ENCODE measurements at places on chromosomes 13 and 19. TPM values are rescaled to one million over a fixed set of nuclear protein-coding genes. Genes with fewer than 3 reads are reported as not detected.

ACP7 gene
- total RNA-seq = not detected

U2AF2 gene
- total RNA-seq = 394 TPM

VSTM2B gene
- total RNA-seq = not detected

SIAH3 gene
- not detected for total RNA-seq

ZNF440 gene
- total RNA-seq = 7.4 TPM

GPC6 gene
- total RNA-seq = not detected

JOSD2 gene
- total RNA-seq = 44.0 TPM

SELENOV gene
- total RNA-seq = not detected

- no peak for DNase-seq
These were observed 25.3 kb downstream of the RAP2A start for GRCh38 chr13:97459215-97459777.

DNA sequence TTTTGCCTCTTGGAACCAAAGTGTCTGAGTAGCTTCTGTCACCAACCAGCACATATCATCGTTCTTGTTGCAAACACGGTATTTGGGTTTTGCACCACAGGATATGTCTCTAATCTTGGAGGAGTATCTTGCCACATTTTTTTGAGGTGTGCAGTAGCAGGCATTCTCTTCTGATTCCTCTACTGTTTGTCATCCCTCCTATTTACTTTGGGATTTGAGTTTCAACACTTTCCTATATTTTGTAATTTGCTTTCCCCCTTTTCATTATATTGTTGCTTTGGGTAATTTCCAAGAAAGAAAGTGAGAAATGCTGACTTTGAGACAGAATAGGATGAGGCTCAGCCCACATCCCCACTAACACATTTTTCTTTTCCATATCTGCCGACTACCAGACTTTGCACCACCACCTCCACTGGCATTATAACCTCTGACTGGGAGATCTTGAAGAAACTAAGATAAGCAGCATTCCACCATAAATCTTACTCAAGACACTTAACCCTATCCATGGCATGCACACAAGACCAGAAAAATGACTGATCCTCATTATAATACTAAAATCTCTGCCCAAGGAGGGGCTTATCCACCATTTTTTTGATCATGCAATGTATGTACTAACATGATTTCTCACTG, 12.0 kb upstream of the DZIP1 start:
- peak; percentile 18 for DNase-seq

- no peak for DNase-seq
These were observed 1095.4 kb upstream of the PCDH20 start for GRCh38 chr13:62510906-62511655.

- DNase-seq = peak; percentile 58
These were observed 36.6 kb downstream of the MUC16 start for GRCh38 chr19:8973501-8974091.

DNA sequence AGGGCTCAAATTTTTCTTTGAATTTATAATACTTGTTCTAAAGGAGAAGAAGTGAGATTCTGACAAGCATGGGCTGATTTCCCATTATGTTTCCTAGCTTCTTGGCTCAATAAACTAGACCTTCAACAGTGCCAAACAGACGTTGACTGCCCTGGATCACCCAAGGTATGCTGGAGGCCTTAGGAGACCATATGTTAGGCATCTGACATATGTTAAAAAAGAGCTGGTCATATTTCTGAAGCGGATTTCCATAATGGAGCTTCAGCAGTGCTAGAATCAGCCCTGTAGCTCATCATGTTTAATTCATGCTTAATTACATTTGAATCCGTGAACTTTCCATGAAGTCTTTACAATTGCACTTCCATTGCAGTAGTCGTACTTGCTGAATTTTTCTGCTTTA, 653.3 kb downstream of the DIAPH3 start:
- no peak for DNase-seq

DNA sequence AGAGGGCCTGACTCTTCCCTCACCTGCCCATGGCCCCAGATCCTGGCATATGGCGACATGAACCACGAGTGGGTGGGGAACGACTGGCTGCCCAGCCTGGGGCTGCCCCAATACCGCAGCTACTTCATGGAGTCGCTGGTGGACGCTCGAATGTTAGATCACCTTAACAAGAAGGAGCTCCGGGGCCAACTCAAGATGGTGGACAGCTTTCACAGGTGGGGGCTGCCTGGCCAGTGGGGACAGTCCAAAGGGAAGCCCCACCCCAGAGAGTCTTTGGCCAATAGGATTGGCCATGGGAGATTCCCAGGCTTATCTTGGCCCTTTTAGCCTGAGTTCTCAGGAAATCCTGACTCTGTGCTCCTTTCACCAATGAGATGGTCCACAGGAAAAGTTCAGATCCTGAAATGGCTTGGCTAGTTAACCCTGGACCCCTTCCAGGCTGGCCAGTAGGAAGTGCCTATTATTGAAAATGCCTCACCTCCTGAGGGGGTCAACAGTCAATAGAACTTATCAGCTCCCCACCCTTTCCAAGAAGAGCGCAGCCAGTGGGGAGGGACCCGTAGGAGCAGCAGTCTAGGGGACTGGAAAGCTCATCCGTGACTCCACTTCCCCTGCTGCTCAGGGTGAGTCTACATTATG, 7.0 kb downstream of the HRC start:
- no peak for DNase-seq

DNA sequence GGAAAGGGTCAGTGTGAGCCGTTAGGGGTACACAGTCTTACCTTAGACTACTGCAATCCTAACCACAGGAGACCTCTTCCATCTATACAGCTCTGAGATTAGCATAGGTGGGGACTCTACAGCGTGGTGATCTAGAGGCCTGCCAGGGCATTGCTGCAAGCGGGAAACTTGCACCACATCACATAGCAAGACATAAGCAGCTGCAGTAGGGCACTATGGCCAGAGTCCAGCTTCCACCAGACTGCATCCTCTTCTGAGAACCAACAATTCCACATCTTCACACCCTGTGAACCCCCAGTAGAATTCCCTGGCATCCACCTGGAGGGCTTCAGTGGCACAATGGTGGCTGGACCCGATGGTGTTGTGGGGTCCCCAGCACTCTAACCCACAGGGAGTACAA, 1564.3 kb upstream of the PRR20A start:
- no peak for DNase-seq

DNA sequence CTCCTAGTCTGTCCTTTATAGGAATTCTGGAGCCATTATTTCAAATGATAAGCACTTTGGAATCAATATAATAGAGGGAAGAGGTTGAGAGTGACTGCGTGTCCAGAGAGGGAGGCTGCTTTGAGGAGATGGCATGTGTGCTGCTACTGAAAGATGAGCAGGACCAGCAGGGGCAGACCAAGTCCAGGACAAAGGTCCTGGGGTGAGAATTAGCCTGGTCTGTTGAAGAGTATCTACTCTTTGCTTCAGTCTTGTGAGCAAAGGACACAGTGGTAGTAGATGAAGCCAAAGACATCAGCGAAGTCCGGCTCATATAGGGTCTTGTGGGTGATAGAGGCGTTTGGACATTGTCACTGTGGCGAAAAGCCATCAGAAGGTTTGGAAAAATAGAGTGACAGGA, 21.1 kb downstream of the SGCG start:
- no peak for DNase-seq

DNA sequence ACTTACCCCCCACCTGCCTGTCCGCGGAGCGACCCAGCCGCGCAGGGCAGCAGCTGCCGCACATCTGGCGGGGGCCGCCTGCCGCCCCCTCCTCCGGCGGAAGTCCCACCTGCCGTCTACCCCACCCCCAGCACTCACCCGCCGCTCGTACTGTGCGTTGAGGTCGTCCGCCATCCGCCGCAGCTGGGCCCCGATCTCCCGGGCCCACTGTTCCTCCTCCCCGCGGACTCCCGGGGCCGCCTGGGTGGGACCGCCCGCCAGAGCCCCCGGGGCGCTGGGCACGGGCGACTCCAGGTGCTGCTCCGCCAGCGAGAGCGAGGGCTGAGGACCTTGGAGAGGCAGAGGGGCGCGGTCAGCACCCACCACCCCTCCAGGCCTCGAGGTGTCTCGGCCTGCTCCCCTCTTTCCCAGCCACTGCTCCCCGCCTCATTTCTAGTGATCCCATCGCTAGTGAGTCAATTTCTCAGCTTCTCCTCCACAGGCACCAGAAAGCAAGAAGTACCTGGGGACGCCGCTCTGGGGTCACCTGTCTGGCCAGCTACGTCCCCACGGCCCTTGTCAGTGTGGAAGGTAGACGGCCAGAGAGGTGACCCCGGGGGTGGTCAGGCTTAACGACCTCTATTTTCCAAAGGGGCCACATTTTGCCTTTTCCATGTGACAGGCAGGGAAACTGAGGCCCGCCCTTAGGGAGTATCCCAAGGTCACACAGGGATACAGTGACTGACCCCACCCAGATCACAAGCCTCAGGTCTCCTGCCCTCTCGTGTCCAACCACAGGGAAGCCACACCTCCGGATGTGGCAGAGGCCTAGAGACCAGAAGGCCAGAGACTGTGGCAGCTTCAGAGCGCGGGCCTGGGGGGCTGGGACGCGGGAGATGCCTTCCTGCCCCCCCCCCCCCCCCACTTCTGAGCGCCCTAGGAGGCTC, 4.3 kb downstream of the BBC3 start:
- peak; percentile 93 for DNase-seq

DNA sequence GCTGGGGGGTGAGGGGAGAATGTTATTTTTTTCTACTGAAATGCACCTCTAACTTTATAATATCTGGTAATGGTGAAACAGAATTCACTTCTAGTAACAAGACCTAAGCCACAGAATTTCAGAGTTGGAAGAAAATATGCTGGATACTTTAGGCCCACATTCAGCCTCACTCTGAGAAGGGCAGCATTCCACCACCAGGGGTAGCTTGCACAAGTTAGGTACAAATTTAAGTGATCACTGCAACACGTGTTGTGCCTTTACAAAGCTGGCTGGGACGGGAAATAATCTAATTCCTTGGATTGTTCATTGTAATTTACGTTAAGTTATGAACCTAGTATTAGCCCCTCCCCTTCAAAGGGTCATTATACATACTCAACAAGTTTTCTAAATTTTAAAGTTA, 192.3 kb downstream of the RGCC start:
- no peak for DNase-seq

- peak; percentile 95 for DNase-seq
These were observed 12.4 kb downstream of the NOSIP start for GRCh38 chr19:49567861-49568441.

- no peak for DNase-seq
These were observed 84.7 kb downstream of the DLEU7 start for GRCh38 chr13:50758796-50759195.

GRCh38 chr13:32039528-32039927, 8.0 kb downstream of the FRY start:
- no peak for DNase-seq

GRCh38 chr13:19890030-19890429, 26.6 kb upstream of the ZMYM5 start:
- DNase-seq = no peak

DNA sequence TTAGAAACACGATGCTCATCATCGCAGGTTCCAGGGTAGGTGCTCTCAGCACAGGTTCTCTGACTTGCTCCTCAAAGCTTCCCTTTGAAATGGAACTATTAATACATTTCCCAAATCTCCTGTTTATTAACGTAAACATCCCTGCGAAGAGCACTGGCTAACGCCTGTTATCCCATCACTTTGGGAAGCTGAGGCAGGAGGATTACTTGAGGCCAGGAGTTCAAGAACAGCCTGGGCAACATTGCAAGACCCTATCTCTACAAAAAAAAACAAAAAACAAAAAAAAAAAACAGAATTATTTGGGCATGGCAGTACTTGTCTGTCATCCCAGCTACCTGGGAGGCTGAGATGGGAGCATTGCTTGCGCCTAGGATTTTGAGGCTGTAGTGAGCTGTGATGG, 18.7 kb downstream of the CEACAM16 start:
- no peak for DNase-seq

DNA sequence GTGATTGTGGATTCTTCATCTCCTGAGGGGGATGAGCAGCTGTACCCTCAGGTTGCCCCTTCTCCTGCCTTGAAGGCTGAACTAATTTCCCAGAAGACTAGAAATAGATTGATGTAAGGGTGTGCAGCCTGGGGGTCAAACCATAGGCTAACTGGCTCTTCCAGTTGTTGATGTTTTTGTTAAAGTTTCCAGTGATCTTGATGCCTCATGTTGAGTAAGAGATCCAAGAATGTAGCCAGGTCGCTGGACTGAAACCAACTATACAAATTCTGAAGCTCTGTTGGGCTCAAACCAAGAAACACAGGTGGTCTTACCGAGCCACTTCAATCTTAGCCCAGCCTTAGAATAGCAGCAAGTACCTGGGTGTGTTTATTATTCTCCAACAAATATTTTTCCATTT, 391.8 kb downstream of the KLF5 start:
- no peak for DNase-seq

- no peak for DNase-seq
These were observed 110.3 kb upstream of the DIAPH3 start for GRCh38 chr13:60273971-60274527.

DNA sequence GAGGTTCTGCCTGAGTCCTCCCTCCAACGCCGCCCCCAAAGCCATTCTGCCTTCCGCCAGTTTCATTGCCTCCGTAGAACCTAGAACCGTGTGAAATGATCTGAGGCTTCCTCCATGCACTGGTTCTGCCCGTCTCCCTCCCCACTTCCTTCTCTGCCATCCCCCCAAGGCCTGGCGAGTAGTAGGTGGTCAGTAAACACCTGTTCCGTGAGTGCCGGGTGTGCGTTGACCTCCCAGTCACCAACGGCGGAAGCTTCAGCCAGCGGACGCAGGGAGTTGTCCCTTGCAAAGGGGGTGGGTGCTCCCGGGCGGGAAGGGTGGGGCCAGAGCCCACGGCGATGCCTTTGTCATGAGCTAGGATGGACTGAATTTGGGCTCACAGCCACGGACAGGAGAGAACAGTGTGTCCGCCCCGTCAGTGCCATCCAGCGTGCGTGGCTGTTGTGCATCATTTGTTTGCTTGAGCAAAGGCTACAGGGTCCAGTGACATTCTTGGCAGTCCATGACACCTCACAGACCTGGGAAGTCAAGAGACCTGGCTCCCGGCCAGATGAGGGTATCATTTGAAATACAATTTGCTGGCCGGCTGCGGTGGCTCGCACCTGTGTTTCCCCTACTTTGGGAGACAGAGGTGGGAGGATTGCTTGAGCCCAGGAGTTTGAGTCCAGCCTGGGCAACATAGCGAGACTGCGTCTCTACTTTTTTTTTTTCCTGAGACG, 43.1 kb downstream of the NFIC start:
- DNase-seq = no peak

GRCh38 chr13:112761701-112762689, 72.2 kb downstream of the ATP11A start:
- DNase-seq = no peak

DNA sequence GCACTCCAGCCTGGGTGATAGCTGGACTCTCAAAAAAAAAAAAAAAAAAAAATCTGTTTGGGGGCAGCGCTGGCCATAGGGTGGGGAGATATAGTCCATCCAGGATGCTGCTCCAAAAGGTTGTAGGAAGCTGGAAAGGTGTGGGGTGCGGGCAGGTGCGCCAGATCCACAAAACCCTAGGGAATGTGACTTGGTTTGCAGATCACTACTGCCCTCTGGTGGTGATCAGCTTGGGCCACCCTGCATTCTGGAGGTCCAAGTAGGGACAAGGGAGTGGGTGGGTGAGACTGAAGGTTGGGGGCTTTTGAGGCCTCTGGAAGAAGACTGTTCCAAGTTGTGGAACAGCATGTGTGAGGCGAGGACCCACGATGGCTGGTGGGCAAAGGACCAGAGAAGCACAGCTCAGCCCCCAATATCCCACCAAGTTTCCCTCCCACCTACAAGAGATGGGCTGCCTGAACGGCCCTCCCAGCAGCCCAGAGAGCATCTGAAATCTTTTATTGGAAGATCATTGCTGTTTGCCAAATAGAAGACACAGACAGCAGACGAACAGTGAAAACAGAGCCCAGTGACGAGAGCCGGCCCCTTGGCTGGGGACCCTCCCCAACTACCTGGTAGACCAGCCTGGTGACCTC, 10.4 kb upstream of the TYK2 start:
- peak; percentile 90 for DNase-seq
